ENCODE measurements at places on chromosomes 1 and 21.

GRCh38 chr1:180230416-180230790 is 339 bp downstream of the LHX4 start:
- no peak for DNase-seq

GRCh38 chr1:177441281-177441680 is 270.5 kb downstream of the BRINP2 start:
- no peak for DNase-seq

- no peak for DNase-seq
Observed at GRCh38 chr1:208237241-208237640, 6.9 kb downstream of the PLXNA2 start.

- no peak for DNase-seq
Observed at GRCh38 chr1:158353303-158354075, at the start of gene CD1E. Gene CD1E (plus strand): TSS chr1:158353894. CDS start chr1:158353989, 95 bp downstream.

GRCh38 chr1:32250893-32251716 is at the start of gene LCK:
Gene LCK (plus strand): TSS chr1:32251265. CDS start chr1:32274330, 23,065 bp downstream.
- peak; percentile 78 for DNase-seq

DNA sequence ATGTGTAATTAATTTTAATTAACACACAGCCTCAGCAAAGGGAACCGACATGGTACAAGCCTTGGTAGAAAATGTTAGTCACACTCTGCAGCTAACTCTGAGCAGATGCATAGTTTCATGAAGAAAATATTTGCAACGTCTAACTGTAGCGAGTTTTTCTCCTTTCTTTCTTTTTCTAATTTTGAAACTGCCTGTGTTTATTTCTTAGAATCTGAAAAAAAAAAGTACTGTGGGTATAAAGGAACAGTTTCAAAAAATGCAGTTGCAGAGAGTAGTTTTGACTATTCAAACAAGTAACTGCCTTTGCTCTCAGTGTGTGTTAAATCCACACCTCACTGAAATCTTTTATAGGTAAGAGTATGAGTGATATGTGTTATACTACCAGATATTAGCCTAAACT is 149.9 kb upstream of the C1orf105 start:
- no peak for DNase-seq

GRCh38 chr1:43108080-43108479 is 64.0 kb downstream of the EBNA1BP2 start:
- DNase-seq, result no peak

DNA sequence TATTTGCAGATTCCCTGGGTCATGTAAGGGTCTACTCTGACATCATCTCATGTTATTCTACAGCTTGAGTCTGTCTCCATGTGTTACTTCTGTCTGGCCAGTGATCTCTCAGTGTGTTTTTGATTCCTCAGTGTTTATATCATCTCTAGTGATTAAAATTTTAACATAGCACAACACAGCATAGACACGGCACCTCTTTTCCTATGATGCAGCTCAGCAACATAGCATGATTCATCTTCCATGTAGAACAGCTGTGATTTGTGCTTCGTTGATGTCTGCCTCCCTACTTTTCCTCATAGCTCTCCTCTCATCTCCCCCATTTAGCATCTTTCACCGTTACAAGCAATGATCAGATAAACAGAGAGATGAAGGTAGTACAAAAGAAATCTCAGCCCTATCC is 163.9 kb upstream of the DPT start:
- DNase-seq, result no peak

DNA sequence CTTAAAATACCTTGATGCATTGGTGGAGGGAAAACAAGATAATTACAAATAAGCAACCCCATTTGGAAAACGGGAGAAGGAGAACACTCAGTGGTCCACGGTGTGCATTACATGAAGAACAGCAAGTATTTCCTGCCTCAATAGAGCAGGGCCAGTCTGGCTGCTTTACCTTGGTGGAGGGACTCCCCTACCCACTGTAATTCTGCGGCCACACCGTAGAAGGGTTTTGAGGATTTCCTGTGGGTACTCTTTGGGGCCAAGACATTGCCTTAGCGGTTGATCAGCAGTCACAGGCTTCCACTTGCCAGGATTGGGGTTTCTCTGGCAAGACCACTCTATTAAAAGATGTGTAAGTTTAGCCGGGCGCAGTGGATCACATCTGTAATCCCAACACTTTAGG is 16.3 kb upstream of the TMEM54 start:
- no peak for DNase-seq

DNA sequence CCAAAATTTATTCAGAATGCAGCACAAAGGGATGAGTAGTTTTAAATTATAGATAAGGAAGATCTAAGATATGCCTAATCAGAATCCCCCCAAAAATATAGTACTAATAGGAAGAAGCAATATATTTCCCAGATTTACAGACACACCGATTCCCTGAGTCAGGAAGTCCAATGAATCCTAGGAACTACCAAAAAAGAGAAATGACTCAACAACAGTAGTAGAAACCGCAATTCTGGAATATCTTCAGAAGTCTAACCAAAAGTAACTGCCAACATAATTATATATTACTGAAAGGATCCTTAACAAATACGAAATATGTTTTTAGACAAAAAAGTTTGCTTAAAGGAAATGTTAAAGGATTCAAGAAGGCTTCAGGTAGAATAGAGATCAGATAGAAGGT is 10.3 kb downstream of the AHCTF1 start:
- no peak for DNase-seq

GRCh38 chr1:225963735-225964530 is 22.9 kb upstream of the LEFTY2 start:
- no peak for DNase-seq

GRCh38 chr1:53562291-53562980 is 103.2 kb downstream of the DMRTB1 start:
- DNase-seq, result peak; percentile 37

- DNase-seq, result no peak
Observed at GRCh38 chr1:101444873-101445618, 208.2 kb downstream of the S1PR1 start.

DNA sequence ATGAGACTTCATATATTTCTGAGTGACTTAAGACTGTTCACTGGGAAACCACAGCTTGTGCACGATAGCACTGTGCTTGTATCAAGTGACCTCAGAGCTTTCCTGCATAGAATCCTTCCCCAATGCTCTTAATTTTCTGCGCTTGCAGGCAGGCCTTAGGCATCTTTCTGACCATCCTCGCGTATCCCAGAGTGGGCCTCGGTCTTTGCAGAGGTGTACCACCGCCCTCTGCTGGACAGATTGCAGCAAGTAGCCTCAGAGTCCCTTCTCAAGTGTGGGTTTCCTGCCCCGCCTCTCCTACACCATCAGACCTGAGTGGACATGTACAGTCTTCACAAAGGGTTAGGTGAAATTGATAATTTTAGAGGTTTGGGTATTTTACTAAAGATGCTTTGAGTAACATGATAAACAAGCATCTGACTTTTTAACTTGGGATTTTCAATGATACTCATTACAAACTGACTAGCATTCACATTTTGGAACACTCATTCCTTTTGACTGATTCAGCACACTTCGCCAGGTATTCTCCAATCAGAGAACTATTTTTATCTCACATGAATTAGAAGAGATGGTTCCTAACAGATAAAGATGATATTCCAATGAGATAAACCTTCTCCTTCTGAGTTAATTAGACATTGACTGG is 246.5 kb upstream of the USP25 start:
- peak; percentile 74 for DNase-seq

GRCh38 chr1:43850591-43851233 is 82.9 kb upstream of the ARTN start:
- no peak for DNase-seq

DNA sequence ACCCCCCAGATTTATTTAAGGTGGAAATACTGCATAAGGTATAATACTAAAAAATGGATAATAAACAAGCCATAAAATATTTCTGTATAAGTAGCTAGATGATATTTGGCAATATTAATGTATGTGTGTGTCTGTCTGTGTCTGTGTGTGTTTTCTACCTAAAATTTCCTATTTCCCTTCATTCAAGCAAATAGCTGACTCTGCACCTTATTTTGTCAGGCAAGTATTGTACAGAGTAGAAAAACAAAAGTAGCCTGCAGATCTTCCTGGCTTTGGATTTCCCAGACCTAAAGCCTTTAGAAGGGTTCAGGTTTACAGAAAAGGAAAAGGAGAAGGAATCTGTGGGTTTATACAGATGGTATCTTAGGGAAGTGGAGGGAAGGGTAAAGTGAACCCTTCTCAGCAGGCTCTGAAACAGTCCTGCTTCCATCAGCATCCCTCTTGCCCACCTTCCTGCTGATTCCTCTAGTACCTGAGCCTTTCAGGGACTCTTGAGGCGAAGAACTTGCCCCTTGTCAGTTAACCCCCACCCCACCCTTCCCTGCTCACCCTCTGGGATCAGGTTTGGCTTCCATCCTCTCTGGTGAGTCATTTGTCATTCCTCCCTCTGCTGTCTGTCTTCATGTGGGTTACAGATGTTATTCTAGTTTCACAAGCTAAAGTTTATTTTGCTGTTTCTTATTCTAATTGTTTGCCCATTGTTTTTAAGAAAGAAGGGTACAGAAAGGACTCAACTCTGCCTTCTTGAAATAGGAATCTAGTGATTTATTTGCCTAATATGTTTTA is 21.7 kb upstream of the RGS16 start:
- no peak for DNase-seq

GRCh38 chr1:219492717-219493116 is 120.2 kb downstream of the ZC3H11B start:
- no peak for DNase-seq

DNA sequence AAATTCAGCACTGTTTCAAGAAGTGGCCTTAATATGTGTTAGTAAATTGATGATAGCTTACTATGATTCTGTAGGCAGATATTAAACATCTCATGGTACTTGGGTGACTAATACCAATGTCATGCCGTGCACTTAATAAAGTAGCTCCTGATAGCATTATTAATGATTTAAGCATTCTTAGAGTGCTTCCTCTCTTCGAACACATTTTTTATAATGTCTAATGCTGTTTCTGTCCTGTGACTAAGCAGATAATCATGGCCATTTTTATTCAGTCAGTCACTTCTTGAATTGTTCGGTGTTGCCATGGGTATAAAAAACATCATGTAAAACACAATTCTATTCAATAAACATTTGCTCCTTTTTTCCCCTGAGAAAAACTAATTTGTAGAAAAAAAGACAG is 804.6 kb upstream of the ADGRL4 start:
- no peak for DNase-seq

- DNase-seq, result no peak
Observed at GRCh38 chr1:118485757-118486156, 300.7 kb upstream of the SPAG17 start.

- peak; percentile 33 for DNase-seq
Observed at GRCh38 chr1:159922511-159923202, 2.6 kb downstream of the TAGLN2 start.

DNA sequence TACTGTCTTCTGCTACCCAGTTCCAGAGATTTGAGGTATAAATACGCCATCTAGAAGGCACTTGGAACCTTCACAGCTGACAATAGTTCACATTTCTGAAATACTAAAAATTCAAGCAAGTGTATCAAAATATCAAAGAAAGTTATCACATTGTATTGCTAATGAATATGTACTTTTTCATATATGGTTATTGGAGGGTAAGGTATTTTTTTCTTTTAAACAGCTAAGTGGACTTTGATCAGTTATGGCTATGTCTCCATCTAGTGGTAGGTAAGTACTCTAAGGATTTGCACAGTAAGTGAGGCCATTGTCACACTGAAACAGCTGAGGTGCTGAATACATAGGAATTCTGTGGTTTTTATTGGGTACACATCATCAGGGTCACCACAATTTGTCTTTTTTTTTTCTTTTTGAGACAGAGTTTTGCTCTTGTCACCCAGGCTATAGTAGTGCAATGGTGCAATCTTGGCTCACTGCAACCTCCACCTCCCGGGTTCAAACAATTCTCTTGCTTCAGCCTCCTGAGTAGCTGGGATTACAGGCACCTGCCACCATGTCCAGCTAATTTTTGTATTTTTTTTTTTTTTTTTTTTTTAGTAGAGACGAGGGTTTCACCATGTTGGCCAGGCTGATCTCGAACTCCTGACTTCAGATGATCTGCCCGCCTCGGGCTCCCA is 49.1 kb upstream of the CR2 start:
- no peak for DNase-seq

DNA sequence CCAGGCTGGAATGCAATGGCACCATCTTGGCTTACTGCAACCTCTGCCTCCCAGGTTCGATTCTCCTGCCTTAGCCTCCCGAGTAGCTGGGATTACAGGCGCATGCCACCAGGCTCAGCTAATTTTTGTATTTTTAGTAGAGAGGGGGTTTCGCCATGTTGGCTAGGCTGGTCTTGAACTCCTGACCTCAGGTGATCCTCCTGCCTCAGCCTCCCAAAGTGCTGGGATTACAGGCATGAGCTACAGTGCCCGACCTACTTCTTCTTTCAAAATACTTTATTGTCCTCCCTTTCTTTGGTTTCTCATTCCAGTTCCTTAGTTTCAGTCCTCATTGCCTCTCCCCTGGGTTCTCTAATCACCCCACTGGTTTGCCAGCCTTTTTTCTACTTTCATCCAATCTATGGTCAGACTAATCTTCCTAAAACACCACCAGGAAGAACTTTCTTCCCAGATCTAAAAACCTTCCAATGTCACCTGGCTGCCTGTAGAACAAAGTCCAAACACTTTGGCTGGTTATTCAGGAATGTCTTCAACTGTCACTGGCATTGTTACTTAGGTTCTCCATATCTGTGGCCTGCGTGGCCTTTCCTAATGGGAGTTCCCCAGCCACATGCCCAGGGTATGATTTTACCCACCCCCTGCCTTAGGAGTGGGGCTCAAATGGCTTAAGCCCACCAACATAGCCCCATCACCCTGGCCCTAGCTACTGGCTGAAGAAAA is 29.0 kb upstream of the SLC30A1 start:
- DNase-seq, result no peak

- DNase-seq, result no peak
Observed at GRCh38 chr21:45774291-45774690, 130.8 kb downstream of the PCBP3 start.

DNA sequence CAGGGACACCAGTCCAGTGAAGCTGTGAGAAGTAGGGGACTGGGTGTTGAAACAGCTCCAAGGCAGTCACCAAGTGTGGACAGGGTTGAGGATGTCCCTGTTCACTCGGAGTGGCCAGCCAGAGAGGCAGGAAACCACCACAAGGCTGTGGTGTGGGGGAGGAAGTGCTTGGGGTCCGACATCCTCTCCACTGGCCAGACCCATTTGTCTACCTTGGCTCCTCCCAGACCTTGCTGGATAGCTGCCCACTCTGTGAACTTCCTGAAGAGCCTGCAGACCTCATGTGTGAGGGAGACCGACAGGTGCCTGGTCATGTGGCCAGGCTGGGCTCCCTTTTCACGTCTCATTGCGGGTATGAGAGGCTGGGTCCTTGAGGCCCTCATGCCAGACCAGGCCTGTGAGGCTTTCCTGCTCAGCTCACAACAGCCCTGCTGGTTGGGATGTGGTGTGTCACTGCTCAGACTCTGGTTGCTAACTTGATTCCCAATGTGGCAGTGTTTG is 21.8 kb downstream of the CYP4B1 start:
- no peak for DNase-seq

- DNase-seq, result no peak
Observed at GRCh38 chr1:7401814-7402547, 369.1 kb upstream of the VAMP3 start.

GRCh38 chr1:225896937-225897549 is 8.1 kb upstream of the LEFTY1 start:
- DNase-seq, result peak; percentile 62

DNA sequence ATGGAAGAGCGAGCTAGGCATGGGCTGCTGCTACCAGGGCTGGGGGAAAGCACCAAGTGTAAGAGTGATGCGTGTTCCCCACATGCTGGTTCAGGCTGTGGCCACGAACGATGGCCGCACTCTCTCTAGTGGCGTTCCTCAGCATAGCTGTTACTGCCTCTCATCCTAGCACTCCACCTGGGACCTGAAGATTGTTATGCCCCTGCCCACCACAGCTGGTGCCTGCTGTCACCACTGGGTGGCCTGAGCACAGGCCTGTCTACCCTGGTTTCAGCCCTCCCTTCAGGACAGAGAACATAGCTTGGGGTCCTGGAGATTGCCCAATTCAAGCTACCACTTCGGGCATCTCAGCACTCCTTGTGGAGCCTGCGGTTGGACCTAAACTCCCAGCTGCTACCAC is 80.1 kb upstream of the PDC start:
- no peak for DNase-seq

Measured in activated naive CD4-positive, alpha-beta T cell treated with anti-CD3 and anti-CD28 coated beads, Interleukin-2, amount 50 U/mL, for 72 hours (primary cell).